Astrocyte (in vitro differentiated cells and primary cell): ENCODE measurements at places on chromosomes 2 and 18.

- H3K36me3 ChIP-seq = peaks cover 7% of the 10 kb centered on the region
- no peak overlapping the region for H3K27ac ChIP-seq
- no peak for DNase-seq
These were observed 177.5 kb downstream of the GFPT1 start for GRCh38 chr2:69209482-69209881.

- DNase-seq = no peak
- no peaks in the 10 kb centered on the region for H3K27me3 ChIP-seq
- no peaks in the 10 kb centered on the region for H3K4me1 ChIP-seq
These were observed 759.4 kb downstream of the CBLN2 start for GRCh38 chr18:71784777-71785176.

GRCh38 chr2:200255549-200255948 lies 50.9 kb upstream of the SPATS2L start:
- no peaks in the 10 kb centered on the region for H3K36me3 ChIP-seq
- no peak overlapping the region for H3K4me3 ChIP-seq
- H3K27ac ChIP-seq = no peak overlapping the region
- DNase-seq = no peak
- peaks cover 4% of the 10 kb centered on the region for H3K4me1 ChIP-seq
- H3K27me3 ChIP-seq = no peaks in the 10 kb centered on the region

DNA sequence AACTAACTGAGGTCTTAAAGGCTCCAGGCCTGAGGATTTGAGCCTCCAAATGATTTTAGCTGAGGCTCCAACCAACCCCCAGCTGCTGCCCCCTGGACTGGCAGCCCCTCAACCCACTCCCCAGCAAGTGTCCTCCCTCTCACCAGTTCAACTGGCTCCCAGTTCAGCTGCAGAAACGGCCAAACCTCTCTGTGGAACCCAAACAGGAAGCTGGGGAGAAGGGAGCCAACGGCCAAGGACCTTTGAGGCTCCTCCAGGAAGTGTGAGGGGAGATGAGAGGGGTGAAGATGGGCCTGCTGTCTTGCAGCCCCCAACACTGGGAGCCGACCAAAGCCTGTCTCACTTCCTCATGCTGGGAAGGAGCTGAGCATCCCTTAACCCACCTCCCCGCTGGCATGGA lies 24.9 kb downstream of the ZFP36L2 start:
- no peaks in the 10 kb centered on the region for H3K27me3 ChIP-seq
- H3K36me3 ChIP-seq = no peaks in the 10 kb centered on the region
- H3K27ac ChIP-seq = no peak overlapping the region
- H3K4me1 ChIP-seq = peaks cover 6% of the 10 kb centered on the region
